ENCODE measurements at places on chromosomes 6 and 20. TPM values are rescaled to one million over a fixed set of nuclear protein-coding genes. Genes with fewer than 3 reads are reported as not detected.

SAPCD1 gene
- not detected for total RNA-seq

ARMC2 gene
- total RNA-seq, result 0.20 TPM

IP6K3 gene
- total RNA-seq, result 570 TPM

HEBP2 gene
- total RNA-seq, result 81.5 TPM

XKR7 gene
- total RNA-seq, result not detected
